Activated T-cell treated with anti-CD3 and anti-CD28 coated beads, Interleukin-2, amount 50 U/mL, for 24 hours (primary cell): ENCODE measurements at places on chromosomes 2 and 18.

GRCh38 chr18:60247103-60247502 is 125.5 kb downstream of the MC4R start:
- no peak for DNase-seq
- H3K4me3 ChIP-seq: no peak overlapping the region
- no peak overlapping the region for H3K27ac ChIP-seq
- H3K4me1 ChIP-seq: no peaks in the 10 kb centered on the region

GRCh38 chr2:3778851-3779495 is 75.6 kb downstream of the DCDC2C start:
- no peak overlapping the region for H3K27ac ChIP-seq
- H3K36me3 ChIP-seq: no peaks in the 10 kb centered on the region
- DNase-seq: no peak
- H3K27me3 ChIP-seq: peaks cover 23% of the 10 kb centered on the region
- peaks cover 8% of the 10 kb centered on the region for H3K4me1 ChIP-seq

GRCh38 chr2:23207871-23208270 is 177.1 kb upstream of the KLHL29 start:
- H3K4me1 ChIP-seq: no peaks in the 10 kb centered on the region
- H3K4me3 ChIP-seq: no peak overlapping the region
- no peak overlapping the region for H3K27ac ChIP-seq
- H3K27me3 ChIP-seq: peaks cover 13% of the 10 kb centered on the region
- no peaks in the 10 kb centered on the region for H3K36me3 ChIP-seq
- no peak for DNase-seq

GRCh38 chr2:189374481-189374880 is 66.8 kb upstream of the WDR75 start:
- no peak overlapping the region for H3K27ac ChIP-seq
- H3K4me1 ChIP-seq: peaks cover 8% of the 10 kb centered on the region
- no peak overlapping the region for H3K4me3 ChIP-seq
- no peak for DNase-seq
- no peaks in the 10 kb centered on the region for H3K27me3 ChIP-seq

DNA sequence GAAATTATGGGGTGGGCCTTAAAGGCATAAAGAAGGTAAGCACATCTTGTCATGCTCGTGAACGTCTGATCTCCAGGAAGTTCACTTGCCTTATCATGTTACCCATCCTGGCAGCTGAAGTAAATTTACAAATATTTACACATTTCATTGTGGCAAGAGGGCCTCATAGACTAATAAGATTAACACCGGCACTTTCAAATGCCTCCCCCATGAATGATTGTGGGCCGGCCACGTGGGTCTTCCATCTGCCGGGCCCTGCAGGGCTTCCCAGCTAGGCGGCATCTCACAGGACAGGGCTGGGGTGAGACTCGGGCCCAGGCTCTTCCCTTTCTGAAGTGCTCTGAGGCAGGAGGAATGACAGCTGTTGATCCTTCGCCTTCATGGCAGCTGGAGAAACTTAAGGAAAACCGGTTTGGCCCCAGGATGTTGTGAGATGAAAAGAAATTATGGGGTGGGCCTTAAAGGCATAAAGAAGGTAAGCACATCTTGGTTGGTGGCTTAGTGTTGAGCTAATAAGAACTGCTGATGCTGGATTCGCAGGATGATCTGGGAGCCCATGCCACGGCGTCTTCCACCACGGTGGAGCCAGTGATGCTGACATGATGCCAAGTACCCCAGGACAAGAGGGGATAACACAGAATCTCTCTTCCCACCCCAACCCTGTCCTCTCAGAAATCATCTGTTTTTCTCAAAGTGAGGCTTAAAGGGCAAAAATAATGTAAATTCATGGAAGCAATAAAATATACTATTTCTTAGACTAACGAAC is 176.3 kb downstream of the SEPTIN10 start:
- H3K4me3 ChIP-seq: no peak overlapping the region
- DNase-seq: no peak
- H3K27ac ChIP-seq: no peak overlapping the region
- no peaks in the 10 kb centered on the region for H3K4me1 ChIP-seq

DNA sequence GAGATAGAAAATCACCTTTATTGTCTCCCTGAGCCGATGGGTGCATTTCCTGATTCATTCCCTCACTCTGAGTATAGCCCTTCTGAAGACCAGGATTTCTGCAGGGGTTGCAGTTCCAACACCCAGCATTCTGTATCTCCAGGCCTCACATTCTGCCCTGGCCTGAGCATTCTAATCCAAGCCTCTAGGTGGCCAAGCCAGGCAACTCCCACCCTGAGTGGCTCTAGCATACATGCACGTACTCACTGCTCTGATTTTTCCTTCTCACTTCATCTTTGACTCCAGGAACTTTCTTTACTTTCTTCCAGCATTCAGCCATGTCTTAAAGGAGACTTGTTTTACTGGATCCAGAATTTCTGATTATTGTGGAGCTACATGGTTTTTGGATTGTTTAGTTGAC is 100.7 kb upstream of the STK39 start:
- peaks cover 10% of the 10 kb centered on the region for H3K4me1 ChIP-seq
- DNase-seq: no peak
- no peaks in the 10 kb centered on the region for H3K36me3 ChIP-seq

DNA sequence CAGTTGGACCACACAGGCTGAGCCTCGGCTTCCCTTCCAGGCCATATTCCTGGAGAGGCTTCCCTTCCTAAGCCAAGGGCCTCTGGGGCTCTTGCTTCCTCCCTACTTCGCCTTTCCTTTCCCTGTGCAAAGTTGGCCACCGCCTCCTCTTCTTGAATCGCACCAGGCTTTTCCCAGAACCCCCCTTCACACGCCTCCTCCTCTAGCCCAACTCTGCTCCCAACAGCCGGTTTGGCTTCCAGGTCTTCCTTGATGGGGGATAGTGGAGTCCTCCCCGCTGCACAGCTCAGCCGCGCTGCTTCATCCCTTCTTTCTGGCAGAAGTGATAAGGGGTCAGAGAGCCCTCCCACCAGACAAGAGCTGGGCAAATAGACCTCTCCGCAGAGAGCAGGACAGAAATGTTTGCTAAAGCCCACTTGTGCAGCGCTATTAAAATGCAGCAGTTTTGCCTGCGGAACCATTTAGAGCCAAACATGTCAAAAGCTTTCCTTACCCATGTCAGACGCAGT is 56.4 kb downstream of the SNORC start:
- H3K27ac ChIP-seq: no peak overlapping the region
- H3K27me3 ChIP-seq: peaks cover 69% of the 10 kb centered on the region
- H3K4me3 ChIP-seq: peak overlapping the region; percentile 62
- H3K4me1 ChIP-seq: peaks cover 20% of the 10 kb centered on the region
- no peak for DNase-seq
- no peaks in the 10 kb centered on the region for H3K36me3 ChIP-seq

GRCh38 chr2:109497463-109497862 is 116.3 kb downstream of the SEPTIN10 start:
- H3K4me3 ChIP-seq: no peak overlapping the region
- H3K27me3 ChIP-seq: no peaks in the 10 kb centered on the region
- H3K36me3 ChIP-seq: no peaks in the 10 kb centered on the region
- DNase-seq: no peak
- no peak overlapping the region for H3K27ac ChIP-seq
- H3K4me1 ChIP-seq: no peaks in the 10 kb centered on the region
